Naive thymus-derived CD8-positive, alpha-beta T cell (primary cell): ENCODE measurements at places on chromosomes 3 and 15.

DNA sequence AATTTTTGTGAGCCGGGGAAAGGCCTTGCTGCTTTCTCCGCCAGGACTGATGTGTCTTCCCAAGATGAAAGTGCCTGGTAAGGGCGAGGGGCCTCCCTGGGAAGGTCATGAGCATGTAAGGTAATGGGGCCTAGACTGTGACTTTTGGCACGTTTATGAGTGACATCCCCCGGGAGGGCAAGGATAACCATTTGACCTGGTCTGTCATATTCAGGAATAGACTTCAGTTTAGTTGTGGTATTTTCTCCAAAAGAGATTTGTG is 631 bp upstream of the CNBP start:
- no peak for DNase-seq

- no peak for DNase-seq
These were observed 40.9 kb downstream of the ONECUT1 start for GRCh38 chr15:52749258-52749657.

- DNase-seq = no peak
These were observed 126.5 kb downstream of the FMN1 start for GRCh38 chr15:33068007-33068481.

GRCh38 chr15:100695048-100695447 is 92.7 kb downstream of the ASB7 start:
- DNase-seq = no peak

- no peak for DNase-seq
These were observed 63.7 kb downstream of the ZIC1 start for GRCh38 chr3:147472846-147473245.

GRCh38 chr15:61069394-61070075 is 159.6 kb downstream of the RORA start:
- DNase-seq = no peak

DNA sequence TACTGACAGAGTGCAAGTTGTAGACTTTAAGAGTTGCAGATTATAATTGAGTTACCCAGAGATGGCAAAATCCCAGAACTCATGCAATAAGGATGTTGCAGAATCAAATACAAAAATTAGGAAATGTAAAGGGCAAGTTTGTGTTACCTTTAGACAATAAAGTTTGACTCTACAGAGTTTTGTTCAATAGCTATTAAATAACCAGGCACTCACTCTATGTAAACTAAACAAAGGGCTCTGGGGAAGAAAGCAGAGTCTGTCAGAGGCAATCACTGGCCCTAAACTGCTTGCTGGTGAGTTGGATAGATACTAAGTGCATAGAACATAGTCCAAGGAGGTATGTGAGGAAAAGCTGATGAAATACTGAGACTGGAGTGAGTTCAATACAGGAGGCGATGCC is 40.0 kb upstream of the PLCL2 start:
- no peak for DNase-seq

- no peak for DNase-seq
These were observed 229.7 kb upstream of the EIF1B start for GRCh38 chr3:40079847-40080240.

- no peak for DNase-seq
These were observed 67.0 kb upstream of the LSAMP start for GRCh38 chr3:116512281-116512680.

GRCh38 chr3:17546500-17547255 is 195.8 kb downstream of the TBC1D5 start:
- DNase-seq = no peak

GRCh38 chr3:120218981-120219380 is 66.0 kb downstream of the GPR156 start:
- DNase-seq = no peak
